T-helper 17 cell (primary cell): ENCODE measurements at places on chromosomes 2 and 18. TPM values are rescaled to one million over a fixed set of nuclear protein-coding genes. Genes with fewer than 3 reads are reported as not detected.

GRCh38 chr2:80102026-80102425 lies 202.5 kb downstream of the LRRTM1 start:
- no peak for DNase-seq

DNA sequence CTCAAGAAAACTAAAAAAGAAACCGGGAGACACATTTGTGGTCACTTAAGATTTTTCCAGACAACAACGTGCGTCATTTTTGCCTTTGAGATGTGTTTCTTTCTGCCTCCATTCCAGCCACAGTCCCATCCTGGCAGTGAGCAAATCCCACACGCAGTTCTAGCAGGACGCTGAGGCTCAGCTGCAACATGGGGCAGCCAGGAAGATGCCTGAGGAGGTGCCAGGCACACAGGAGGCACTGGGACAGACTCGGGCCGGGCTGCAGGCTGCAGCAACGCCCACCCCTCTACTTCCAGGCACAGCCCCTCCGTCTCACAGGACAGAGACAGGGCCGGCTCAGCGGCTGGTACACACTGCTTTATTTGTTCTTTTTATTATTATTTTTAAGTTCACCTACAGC lies 13.1 kb downstream of the KLF11 start:
- DNase-seq, result no peak

DNA sequence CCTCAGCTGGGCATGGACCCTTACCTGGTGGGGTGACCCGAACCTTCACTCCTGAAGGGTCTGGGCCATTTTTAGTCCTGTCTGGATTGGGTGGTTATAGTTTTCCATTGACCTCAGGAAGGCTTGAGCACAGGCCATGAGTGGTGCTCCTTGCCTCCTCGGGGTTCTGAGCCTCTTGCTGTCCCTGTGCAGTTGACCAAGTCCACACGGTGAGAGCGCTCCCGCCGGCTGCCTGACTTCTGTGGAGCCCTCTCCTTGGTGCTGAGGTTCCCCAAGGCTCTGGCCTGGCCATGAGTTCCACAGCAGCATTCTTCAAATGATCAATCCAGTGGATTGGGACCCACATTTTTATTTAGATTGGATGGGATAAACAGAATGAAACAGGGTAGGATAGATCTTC lies 159.5 kb downstream of the SEPTIN10 start:
- DNase-seq, result no peak

DNA sequence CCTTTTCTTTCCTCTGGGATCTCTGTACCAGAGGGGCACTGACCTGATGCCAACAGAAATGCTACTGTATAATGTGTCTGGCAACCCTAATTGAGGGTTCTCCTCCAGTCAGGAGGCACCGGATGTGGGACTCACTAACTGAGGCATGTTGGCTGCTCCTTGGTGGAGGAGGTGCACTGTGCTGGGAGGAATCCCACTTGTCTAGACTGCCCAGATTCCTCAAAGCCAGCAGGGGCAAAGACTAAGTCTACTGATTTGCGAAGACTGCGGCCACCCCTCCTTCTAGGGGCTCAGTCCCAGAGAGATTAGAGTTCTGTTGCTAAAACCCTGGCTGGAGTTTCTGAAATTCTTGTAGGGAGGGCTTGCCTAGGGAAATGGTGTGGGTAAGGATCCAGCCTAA lies 1192.1 kb downstream of the DPP10 start:
- no peak for DNase-seq

- no peak for DNase-seq
These were observed 124.0 kb downstream of the TMEM200C start for GRCh38 chr18:5771343-5771742.

DNA sequence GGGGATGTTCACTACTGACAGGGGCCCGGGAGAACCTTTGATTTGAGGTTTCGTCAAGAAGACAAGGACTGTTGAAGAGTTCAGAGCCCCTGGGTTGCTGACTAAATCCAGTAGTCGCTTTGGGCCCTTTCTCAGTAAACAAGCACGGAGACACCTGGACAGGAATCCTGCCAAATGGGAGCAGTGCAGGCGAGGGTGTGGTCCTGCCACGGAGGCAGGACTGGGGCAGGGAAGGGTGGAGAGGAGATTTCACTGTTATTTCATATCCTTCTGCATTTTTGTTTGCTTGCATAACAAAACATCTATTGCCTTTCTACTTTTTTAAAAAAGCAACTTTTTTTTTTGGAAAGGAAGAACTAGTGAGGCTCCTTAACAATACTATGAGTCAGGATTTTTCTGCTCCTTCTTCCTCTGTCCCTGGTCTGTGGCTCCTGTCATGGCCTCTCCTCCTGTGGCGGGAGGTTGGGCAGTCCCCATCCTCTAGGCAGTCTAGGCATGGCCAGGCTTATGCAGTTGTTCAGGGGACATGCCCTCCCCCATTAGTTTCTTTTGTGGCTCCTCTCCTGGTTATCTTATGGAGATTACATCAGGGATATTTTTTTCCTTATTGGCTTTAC lies 57.7 kb downstream of the ARHGEF4 start:
- DNase-seq, result no peak

GRCh38 chr2:234514873-234515638 lies 18.2 kb upstream of the ARL4C start:
- no peak for DNase-seq

TGFA gene
- 3.8 TPM for total RNA-seq
